ENCODE measurements at places on chromosomes 7 and 10. TPM values are rescaled to one million over a fixed set of nuclear protein-coding genes. Genes with fewer than 3 reads are reported as not detected.

DNA sequence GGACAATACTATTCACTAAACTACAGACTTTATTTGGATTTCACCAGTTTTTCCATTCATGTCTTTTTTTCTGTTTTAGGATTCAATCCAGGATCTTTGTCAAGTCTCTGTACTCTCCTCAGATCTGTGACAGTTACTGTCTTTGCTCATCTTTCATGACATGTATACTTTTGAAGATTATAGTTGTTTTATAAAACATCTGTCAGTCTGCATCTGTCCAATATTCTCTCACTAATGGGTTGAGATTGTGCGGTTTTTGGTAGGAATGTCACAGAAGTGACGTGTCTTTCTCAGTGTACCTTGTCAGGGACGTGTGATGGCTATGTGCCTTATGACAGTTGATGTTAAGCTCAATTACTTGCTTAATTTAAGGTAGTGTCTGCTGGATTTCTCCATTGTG is 124.9 kb upstream of the TPK1 start:
- no peaks in the 10 kb centered on the region for H3K27me3 ChIP-seq
- no peak overlapping the region for H3K4me3 ChIP-seq
- DNase-seq = no peak
- no peaks in the 10 kb centered on the region for H3K4me1 ChIP-seq
- no peaks in the 10 kb centered on the region for H3K36me3 ChIP-seq

- no peaks in the 10 kb centered on the region for H3K4me1 ChIP-seq
- no peaks in the 10 kb centered on the region for H3K27me3 ChIP-seq
- H3K36me3 ChIP-seq = no peaks in the 10 kb centered on the region
- no peak for DNase-seq
Measured at GRCh38 chr7:120079704-120080103, 193.3 kb upstream of the KCND2 start.

The GNAT3 gene
- total RNA-seq = not detected

GRCh38 chr10:48814933-48815332 is 124.7 kb downstream of the LRRC18 start:
- no peaks in the 10 kb centered on the region for H3K36me3 ChIP-seq
- no peak for DNase-seq
- H3K4me1 ChIP-seq = no peaks in the 10 kb centered on the region
- no peak overlapping the region for H3K27ac ChIP-seq
- no peak overlapping the region for H3K4me3 ChIP-seq
- peaks cover 4% of the 10 kb centered on the region for H3K27me3 ChIP-seq

The CARD11 gene
- 96.2 TPM for total RNA-seq

Measured in activated CD4-positive, alpha-beta T cell treated with anti-CD3 and anti-CD28 coated beads, Interleukin-2, amount 10 ng/mL, durations not matched to agents 24 days and 14 days (primary cell).